ENCODE measurements at places on chromosomes 7 and 10.

- peak; percentile 2 for DNase-seq
These were observed 312.7 kb downstream of the ADARB2 start for GRCh38 chr10:1424648-1425047.

DNA sequence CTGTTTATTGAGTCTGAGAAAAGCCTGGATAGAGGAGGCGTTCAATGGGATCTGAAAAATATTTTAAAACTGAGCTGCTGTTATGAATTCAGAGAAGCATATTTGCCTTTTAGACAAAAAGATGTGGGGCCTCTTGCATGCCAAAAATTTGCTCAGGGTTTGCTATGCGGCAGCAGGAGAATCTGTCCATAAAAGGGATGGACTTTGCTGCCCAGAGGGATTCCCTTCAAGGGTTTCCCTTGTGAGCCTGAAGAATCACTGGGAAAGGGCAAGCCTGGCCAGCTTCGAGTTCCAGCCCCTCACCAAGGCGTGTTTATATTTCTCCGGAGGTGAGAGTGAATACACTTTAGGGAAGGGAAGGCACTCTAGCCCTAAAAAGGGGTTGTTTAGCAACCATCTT, 55.5 kb upstream of the CALD1 start:
- DNase-seq, result no peak

DNA sequence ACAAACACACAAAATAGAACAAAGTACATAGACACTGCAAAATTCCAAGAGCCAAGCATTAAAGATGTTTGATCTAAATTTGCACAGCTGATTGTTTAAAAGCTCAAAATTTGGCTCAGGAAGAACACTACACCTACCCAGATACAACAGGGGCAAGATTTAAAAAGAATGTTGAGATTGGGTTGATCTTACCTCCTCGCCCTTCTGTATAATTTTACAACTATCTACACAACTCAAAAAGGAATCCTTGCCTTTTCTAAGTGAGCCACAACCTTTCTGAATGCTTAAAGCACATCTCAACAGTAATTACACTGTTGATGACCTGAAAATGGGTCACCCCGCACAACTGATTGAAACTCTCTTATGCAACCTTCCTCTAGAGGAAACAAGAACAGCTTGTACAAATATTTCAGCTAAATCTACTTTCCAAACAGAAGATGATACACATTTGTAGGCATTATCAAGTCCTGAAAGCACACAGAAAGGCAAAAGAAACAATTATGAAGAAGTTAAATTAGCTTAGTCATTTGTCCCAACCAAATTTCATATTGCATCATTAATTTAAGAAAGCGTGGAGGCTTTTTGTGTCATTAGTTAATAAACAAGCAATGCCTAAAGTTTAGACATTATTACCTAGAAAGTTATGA, 75.5 kb downstream of the UBE2H start:
- DNase-seq, result no peak

DNA sequence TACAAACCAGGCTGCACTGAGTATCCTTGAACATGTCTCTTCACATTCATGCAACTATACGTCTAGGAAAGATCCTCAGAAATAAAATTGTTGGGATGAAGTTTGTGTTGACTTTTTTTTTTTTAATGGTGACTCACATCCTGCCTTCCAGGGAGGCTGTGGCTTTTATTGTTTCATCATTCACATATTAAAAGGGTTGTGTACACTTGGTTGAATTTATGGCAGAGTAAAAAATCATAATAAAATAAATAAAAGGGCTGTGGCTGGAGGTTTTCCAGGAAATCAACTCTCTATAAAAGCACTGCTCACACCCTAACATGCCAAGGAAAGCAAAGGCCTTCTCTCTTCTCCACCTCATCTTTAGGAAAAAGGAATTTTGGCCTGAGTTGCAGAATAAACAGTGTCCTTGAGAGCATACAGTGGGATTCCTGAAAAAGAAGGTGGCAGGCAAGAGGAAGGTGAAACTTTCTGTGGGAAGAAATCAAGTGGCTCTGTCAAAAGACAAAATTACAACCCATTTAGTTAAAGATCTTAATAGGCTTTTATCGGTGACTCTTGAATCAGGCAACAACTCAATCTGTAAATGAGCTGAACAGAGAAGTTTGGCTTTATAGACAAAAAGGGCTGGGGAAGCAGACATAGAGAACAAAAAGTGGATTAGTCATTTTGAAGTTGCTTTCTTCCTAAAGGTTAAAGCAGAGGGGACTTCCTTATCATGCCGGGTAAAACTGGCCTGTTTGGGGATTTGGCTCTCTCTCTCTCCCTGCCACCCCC, 41.6 kb upstream of the FHIP2A start:
- DNase-seq, result no peak

DNA sequence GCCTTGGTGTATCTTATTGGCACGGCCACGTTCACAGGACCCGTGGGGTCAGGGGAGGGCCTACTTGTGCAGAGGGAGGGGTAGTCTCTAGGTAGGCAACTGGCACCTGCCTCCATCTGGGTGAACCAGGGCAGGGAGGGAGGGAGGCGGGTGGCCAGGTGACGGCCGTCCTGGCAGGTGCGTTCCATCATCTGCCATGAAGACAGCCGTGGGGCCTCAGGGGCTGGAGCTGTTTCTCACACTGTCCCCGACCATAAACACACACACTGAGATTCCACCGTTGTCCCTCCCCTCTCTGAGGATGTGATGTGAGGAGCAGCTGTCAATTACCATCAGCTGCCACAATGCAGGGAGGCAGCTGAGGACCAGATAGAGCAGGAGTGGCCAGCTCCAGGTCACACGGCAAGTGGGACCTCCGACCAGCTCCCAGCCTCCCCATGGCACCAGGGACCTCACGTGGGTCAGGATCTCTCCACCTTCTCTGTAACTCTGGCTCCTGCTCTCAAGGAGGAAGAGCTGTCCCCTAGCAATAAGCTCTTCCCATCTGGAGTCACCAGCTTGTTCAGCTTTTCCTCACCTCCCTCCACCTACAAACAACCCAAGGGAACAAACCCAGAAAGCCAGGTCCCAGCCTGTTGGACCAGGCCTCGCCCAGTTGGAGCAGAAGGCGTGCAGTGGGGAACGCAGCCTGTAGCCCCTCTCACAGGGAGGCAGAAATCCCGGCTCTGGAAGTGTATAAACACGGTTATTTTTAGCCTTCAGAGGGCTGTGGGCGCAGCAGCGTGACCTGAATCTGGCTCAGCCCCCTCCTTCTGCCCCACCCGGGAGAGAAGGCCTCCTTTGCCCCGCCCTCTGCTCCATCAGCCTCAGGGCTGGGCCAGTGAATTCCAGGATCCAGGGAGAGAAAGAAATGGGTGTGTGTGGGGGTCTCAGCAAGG, 33.1 kb downstream of the ZMIZ1 start:
- DNase-seq, result no peak

DNA sequence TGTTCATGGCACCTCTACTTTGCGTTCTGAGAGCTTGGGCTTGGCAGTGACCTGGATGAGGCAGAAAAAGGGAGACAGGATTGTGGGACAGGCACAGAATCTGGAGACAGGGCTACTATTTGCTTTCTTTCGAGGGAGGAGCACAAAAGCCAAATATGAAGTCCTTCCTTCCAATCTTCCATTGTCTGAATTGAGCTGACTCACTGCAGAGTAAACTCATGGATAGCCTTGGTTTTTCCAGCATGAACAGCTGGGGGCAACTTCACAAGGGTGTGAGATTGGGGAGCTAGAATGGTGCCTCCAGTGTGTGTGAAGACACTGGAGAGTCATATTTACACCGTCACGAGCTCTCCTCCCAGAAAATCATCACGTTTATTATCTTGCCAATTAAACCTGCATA, 55.6 kb upstream of the NRP1 start:
- no peak for DNase-seq

GRCh38 chr10:124644771-124645415, 99.3 kb downstream of the FAM53B start:
- DNase-seq, result no peak

DNA sequence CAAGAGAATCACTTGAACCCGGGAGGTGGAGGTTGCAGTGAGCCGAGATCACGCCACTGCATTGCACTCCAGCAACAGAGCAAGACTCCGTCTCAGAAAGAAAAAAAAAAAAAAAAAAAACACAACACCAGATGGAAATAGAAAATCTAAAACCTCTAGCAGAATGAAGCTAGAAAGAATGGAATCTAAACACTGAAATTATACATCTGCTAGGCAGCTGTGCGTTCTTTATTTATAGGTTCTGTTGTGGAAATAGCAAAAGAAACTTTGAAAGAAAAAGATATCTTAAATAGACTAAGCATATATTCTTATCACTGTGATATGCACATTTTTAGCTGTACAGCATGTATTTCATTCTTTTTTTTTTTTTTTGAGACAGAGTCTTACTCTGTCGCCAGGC, 17.1 kb downstream of the BMPR1A start:
- no peak for DNase-seq

DNA sequence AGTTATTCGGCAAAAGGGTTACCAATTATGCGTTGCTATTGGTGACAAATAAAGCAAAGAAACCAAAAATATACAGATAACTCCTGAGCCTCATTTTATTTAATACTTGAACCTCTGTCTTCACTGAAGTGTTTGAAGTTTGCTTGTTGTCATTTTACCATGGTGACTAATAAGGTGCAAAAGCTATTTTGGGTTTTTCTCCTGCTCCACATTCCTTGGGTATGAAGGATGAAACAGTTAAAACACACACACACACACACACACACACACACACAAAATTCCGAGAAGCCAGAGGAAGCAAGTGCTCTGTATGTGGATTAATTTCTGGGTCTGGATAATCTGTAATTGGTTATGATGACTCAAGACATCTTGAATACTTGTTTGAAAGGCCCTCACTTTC, 246.5 kb downstream of the COBL start:
- DNase-seq, result no peak

DNA sequence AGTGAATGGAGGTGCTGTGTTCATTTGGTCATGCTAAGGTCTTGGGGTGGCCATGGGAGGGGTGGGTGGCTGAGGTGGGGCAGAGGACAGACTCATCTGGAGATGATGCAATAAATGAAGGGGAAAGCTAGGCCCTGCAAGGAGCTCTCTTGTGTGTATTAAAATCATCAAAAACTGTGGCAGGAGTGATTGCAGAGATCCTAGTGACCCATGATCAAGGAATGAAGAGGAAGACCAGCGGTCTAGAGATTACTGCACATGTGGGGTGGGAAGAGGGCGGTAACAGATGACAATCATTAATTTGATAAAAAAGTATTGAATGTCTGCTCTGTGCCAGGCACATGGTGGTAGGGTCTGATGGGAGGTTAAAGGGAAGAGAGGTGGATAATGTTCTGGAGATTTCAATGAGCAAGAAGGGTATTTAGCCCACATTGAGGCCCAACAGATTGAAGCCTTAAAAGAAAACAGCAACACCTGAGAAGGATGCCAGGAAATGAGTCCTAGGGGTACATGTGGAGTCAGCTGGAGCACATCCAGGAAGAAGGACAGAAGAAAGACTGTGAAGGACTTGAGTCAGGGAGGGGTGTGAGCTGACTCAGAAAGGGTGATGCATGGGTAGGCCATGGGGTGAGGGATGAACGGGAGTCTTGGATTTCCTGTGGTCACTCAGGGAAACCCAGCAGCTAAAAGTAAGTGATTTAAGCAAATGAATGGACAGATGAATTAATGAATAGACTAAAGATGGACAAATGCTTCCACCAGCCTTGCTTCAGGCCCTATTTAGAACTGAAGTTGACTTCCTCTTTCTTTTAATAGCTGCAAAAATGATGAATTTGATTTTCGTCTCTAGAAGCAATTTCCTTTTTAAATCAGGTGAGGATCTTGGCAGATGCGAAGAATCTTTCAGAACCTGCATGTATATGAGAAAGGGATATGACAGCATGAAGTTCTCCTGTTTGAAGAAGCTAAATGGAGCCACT, 83.1 kb upstream of the IGFBP3 start:
- DNase-seq, result no peak

DNA sequence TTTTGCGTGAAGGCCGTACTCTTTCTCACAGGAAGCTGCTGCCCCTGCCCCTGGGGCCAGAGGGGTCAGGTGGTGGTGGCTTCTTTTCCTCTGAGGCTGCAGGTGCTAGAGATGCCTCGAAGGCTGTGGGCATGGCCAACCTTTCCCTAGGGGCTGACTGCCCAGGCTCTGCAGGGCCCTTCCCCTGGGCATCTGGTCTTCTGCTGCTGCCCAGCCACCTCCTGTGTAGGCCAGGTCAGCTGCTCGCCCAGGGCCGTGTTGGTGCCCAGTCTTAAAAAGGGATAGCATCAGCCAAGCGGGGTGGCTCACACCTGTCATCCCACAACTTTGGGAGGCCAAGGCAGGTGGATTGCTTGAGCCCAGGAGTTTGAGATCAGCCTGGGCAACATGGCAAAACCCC, 114.3 kb downstream of the FAM53B start:
- no peak for DNase-seq

DNA sequence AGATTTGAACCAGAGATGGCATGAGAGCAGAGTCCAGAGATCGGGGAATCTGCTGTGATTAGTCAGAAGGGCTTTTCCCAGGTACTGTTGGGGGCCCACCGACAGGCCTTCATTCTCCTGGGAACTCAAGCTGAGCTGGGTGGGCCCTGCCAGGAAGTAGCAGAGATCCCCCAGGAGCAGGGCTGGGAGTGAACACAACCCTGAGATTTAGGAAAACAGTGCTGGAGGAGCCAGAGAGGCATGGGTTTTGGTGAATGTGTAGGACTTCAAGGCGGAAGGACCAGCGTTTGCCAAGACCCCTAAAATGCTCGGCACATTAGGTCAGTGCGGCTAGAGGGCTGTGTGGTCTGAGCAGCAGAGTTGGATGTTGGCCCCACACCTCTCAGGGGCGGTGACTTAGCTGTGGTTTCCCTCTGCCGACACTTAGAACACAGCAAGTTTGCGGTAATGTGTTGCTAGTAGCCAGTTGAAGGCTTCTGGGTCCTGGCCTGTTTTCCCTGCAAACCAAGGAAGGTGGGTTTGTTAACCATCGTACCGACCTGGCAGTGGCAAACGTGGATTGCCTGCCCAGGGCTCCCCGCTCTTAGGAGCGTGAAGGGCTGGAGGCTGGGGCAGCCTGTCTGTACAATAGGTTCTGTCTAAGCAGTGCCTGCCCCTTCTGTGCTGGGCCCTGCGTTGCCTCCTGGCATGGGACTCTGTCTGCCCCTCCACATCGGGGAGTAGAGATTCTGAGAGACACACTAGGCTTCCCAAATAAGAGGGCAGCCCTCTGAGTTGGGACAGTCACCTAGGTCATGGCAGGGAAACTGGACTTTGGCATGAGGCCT, 14.0 kb downstream of the NACAD start:
- no peak for DNase-seq

- no peak for DNase-seq
These were observed 23.9 kb downstream of the AUTS2 start for GRCh38 chr7:69622014-69622835.
